ENCODE measurements at places on chromosomes 2 and 18. TPM values are rescaled to one million over a fixed set of nuclear protein-coding genes. Genes with fewer than 3 reads are reported as not detected.

ABCG5 gene
- not detected for total RNA-seq

TSGA10 gene
- total RNA-seq: 16.7 TPM

DSG2 gene
- 3.3 TPM for total RNA-seq

- no peak for DNase-seq
Observed at GRCh38 chr18:79466591-79466990, 70.9 kb downstream of the NFATC1 start.

DNA sequence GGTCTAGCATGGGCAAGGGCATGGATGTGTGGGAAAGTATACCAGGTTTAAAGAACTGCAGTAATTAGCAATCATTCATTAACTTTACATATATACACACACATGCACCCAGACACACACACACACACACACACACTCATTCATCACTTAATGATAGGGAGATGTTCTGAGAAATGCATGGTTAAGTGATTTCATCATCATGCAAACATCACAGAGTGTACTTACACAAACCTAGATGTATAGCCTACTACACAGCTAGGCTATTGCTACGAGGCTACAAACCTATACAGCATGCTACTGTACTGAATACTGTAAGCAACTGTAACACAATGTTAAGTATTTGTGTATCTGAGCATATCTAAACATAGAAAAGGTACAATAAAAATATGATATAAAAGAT is 83.6 kb downstream of the COLEC12 start:
- DNase-seq: no peak

CPO gene
- not detected for total RNA-seq

GRCh38 chr18:76315722-76316230 is 179.3 kb downstream of the ZNF516 start:
- no peak for DNase-seq

DNA sequence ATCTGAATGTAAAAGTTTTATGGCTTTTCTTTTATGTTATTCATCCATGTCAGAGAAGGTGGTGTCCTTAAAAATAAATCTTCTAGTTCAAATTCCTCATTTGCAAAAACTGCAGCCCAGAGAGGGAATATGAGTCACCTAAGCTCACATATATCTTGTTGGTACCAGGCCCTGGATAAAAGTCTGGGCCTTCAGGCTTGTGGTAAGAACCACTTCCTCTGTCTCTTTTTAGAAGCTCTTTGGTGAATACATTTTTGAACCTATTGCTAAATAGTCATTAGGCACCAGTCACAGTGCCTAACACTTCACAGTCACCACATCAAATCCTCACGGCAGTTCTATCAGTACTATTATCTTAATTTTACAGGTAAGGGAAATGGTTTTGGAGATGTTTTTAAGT is 199.2 kb downstream of the KCNS3 start:
- no peak for DNase-seq

TRPM8 gene
- 0.41 TPM for total RNA-seq

- DNase-seq: no peak
Observed at GRCh38 chr18:59610546-59611140, 86.6 kb downstream of the CCBE1 start.

DNA sequence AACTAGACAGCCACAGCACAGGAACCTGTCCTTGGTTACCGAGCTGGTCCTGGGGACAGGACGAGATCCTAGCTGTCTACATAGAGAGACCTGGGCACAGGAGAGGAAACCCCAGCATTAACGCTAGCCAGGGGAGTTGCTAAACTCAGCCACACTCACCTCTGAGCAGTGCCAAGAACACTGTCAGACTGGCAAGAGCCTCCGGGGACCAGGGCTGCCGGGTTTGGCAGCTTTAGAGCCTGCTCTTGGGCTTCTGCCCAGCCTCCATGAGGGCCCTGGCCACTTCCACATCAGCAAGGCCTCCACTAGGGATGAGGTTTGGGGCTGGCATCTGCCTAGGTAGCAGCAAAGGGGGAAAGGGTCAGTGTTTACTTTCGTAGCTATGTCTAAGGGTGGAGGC is 6.7 kb downstream of the TMBIM1 start:
- no peak for DNase-seq

CCL20 gene
- not detected for total RNA-seq

DNA sequence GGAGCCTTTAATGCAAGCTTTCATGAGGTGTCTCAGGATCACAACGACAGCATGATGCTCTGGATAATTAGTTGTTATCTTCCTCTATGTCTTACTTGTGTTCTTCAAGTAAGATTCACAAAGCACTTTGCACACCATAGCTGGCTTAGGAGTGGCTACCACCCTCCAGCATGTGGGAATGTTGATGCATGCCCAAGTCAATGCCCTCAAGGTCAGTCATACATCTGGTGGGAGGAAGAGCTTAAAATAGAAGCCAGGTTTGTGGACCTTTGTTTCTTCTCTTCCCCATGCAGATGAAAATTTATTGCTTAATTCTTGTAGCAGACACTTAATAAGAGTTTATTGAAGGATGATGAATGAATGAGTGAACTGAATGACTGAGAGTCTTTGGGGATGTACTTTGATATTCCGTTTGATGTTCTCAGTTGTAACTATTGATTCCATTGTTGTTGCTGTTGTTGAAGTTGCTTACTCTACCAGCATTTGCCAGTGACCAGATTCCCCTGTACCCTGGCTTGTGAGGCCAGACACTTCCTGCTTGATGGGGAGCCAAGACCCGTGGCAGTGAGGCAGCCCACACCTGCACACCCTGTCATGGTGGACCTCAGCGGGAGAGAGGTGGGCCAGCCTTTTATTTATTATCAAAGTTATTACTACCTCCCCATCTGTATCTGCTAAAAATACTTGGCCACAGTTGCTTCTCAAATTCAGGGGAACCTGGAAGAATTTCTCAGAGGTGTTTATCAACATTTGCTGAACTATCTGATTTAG is 137.8 kb downstream of the LAMA3 start:
- DNase-seq: no peak

TMEM178A gene
- 26.9 TPM for total RNA-seq
